ENCODE measurements at places on chromosomes 7 and 10. TPM values are rescaled to one million over a fixed set of nuclear protein-coding genes. Genes with fewer than 3 reads are reported as not detected.

The GAD2 gene
- not detected for total RNA-seq

The NUTM2E gene
- not detected for total RNA-seq

The VPS37D gene
- total RNA-seq = 2.4 TPM

The CPXM2 gene
- total RNA-seq = 11.2 TPM

The NPTX2 gene
- total RNA-seq = 0.43 TPM

The ERVW-1 gene
- not detected for total RNA-seq

The CRPPA gene
- total RNA-seq = 7.3 TPM

The ZPBP gene
- not detected for total RNA-seq

The C10orf105 gene
- total RNA-seq = not detected

The KCP gene
- total RNA-seq = 0.35 TPM

The SSC4D gene
- total RNA-seq = 0.51 TPM

The MET gene
- 9.2 TPM for total RNA-seq

The OR6B1 gene
- total RNA-seq = not detected

The RBP3 gene
- total RNA-seq = not detected

The CLCN1 gene
- not detected for total RNA-seq

The AKR1C4 gene
- total RNA-seq = not detected

The SFRP5 gene
- 3.2 TPM for total RNA-seq

The HOXA5 gene
- total RNA-seq = 0.30 TPM

The SPDYE2 gene
- total RNA-seq = not detected

The RNF32 gene
- 0.38 TPM for total RNA-seq

The SPAG6 gene
- not detected for total RNA-seq

The CYP3A5 gene
- 0.13 TPM for total RNA-seq

The SEMA3C gene
- total RNA-seq = 60.8 TPM

The WNT8B gene
- total RNA-seq = not detected

The CAMK1D gene
- total RNA-seq = 3.2 TPM

The ELN gene
- 41.2 TPM for total RNA-seq

The TLX1 gene
- total RNA-seq = not detected

The TMEM139 gene
- 6.9 TPM for total RNA-seq

The NEBL gene
- 597 TPM for total RNA-seq

The HGF gene
- total RNA-seq = 6.6 TPM

The FOXL3 gene
- not detected for total RNA-seq

The MYO1G gene
- total RNA-seq = 2.4 TPM

The EFCAB10 gene
- total RNA-seq = not detected

Measured in cardiac septum (tissue), 1 donor.